Panc1 (cell line): ENCODE measurements at places on chromosomes 13 and 19.

GRCh38 chr19:29760752-29761502 is 45.9 kb upstream of the C19orf12 start:
- DNase-seq, result no peak

DNA sequence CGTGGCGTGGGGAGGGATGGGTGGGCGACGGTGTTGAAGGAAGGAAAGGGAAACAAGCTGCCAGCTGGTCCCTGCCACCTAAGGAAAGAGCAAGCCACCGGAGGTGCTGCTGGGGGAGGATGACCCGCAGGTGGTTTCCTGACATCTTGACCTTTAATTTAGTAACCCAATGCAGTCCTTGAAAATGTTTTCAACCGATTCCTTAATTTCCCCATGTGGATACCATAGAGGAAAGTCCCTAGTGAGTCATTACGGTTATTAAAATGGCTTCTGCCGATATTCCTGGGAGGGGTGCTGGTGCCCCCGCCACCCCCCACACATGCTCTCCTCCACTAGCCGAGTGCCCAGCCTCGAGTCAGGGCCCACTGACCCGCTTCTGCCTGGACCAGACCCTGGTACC is 6.3 kb upstream of the ANKRD10 start:
- DNase-seq, result no peak

- DNase-seq, result no peak
Measured at GRCh38 chr19:14440049-14440448, 6.9 kb downstream of the PKN1 start.

- DNase-seq, result no peak
Measured at GRCh38 chr13:35984287-35984686, 146.9 kb downstream of the DCLK1 start.

- no peak for DNase-seq
Measured at GRCh38 chr13:26497968-26498511, 59.4 kb upstream of the WASF3 start.

DNA sequence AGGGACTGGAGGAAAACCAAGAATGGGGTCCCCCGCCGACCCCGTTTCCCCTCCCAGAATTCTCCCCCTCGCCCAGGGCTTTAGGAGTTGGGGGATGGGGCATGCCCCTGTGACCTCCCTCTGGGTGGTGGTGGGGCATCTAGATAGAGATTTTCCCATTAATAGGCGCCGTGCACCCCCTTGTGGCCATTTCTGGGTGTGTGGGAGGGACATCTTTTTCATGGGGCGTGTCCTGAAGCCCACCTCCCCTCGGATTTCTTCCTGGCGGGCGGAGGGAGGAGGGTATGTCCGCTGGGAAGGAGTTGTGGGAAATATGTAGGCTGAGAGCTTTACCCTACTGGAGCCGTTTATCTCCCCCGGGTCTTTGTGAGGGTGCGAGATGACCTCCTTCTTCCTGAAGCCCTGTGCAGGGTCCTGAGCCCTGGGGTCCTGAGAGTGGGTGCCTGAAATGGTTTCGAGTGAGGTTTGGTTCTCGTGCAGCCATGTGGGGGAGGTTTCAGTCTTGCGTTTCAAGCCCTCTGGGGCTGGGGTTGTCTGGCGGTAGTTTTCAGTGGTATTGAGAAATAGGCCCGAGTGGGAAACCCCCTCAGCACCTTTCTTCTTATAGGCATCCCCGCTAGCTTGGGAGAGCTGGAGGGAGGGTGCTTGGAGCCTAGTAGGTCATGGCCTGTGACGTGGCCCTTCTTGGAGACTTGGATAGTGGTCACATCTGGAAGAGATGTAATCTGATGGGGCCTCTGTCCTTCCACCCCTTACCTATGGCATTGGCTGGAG is 1.0 kb downstream of the PRMT1 start:
- DNase-seq, result no peak

DNA sequence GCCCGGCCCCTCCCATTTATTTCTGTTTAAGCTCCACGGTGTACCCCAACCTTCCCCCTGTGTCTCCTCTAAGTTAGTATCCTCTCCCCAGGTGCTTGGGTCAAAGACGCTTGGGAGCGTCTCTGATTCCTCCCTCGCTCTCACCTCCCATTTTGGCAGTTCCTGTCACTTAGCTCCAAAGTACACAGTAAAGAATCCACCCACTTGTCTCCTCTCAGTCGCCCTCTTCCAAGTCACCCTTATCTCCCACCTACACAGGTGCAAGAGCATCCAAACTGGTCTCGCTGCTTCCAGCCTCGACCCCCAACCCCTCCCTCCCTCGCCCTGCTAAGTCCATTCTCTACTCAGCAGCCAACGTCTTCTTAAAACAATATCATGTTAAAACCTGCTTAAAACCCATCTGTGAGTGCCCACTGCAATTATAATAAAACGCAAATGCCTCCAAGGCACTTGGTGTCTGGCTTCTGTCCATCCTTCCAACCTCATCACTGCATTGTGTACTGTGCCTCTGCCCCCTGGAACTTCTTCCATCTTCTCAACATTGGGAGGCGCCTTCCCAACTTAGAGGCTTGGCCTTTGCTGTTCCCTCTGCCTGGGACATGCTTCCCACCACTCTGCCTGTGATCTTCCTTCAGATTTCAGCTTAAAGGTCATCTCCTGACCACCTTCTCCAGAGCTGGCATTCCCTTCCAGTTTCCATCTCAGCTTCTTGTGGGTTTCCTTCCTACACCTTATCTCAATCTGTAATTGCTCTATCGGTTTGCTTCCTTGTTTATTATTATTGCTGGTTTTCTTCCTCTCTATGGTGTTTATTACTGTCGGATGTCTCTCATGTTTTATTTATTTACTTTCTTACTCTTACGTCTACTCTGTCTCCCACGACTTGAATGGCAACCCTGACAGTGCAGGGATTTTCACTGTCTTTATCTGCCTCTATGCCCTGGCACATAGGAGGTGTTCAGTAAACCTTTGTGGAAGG is 9.5 kb upstream of the KLK14 start:
- DNase-seq, result no peak

- DNase-seq, result peak; percentile 48
Measured at GRCh38 chr19:50537769-50538230, 24.1 kb upstream of the ASPDH start.

DNA sequence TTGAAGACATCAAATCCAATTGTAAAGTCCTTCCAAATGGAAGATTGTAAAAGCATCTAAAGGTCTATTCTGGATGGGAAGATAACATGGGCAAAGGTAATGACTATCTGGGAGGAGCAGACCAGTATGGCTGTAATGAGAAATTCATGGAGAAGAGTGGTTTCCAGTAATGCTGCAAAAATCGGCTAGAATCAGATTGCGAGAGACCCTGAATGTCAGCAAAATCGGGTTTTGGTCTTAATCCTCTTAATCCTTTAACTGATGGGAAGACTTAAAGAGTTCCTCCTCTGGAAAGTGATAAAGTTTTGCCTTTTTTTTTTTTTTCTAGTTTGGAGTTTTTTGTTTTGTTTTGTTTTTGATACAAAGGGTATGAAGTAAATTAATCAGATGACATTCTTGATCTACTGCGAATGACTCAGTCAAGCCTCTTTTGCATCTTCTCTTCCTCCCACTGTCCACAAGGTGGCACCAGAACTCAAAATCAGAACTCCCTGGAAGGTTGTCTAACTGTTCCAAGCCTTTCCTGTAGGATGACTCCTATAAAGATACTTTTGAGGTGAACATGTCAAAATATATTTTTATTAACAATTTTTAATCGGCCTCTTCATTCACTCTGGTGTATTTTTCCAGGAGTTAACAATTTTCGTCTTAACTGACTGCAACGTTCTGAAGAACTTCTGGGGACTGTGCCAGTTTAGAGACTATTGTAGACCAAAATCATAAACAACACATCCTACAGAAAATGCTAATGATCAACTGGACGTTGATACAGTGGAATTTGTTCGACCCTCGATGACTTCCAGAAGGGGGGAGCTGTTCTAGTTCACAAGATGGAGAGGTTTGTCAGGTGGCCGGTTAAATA is 213.3 kb upstream of the MIR17HG start:
- DNase-seq, result peak; percentile 27

DNA sequence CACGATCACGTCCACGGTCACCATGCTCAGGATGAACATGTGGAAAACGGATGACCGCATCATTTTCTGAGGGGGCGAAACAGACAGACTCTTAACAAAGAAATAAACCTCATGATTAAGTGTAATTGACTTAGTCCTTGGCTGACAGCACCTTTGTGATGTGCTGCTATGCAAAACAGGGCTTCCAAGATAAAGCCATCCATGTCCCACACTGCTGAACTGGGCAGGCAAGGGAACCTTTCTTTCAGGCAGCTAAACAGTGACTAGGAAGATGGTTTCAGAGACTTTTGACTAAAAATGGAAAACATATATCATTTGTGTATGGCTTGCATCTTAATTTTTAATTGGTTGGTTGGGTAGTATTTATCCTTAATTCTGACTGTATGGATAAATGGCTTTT is 157.8 kb downstream of the NALCN start:
- no peak for DNase-seq

DNA sequence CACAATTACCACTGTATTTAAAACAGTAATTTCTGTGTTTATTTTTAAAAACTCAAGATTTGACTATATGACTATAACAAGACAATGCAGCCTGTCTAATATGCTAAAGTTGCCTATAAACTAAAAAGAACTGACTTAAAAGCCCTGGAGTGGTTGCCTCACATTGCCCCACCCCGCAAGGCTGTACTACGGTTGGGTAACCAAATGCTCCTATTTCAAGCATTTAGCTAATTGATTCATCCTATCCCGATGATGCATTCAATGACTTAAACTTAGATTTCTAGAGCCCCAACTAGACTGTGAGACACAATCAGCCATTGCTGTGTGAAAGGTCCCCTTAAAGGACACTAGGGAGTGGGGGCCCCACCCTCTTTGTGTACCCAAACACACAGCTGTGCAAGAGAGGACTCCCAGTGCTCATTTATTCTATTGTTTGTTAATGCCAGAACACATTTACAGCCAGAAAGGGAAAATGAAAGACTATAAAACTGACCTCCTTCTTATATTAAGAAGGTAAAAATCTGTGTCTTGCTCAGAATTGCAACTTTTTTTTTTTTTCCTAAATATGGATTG is 66.9 kb downstream of the MIPEP start:
- no peak for DNase-seq

- no peak for DNase-seq
Measured at GRCh38 chr19:30387311-30388115, 15.3 kb downstream of the ZNF536 start.

GRCh38 chr19:32828643-32829344 is 40.8 kb downstream of the SLC7A9 start:
- DNase-seq, result no peak

DNA sequence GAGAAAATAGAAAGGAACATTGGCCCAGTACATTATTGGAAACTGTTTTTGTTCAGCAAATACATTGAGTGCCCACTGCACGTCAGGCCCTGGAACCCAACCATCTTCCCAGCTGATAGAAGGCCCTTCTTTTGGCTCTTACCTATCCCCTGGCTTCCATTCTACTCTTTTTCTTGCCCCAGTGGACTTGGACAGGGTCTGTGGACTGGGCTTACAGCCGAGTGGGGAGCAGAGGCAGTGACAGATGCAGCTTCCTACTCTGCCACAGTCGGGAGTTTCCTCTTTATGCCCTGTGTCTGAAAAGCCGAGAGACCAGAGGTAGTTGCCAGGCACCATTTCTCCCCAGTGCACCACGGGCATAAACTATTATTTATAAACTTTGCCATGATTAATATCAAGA is 70.4 kb downstream of the ARHGAP35 start:
- DNase-seq, result no peak

DNA sequence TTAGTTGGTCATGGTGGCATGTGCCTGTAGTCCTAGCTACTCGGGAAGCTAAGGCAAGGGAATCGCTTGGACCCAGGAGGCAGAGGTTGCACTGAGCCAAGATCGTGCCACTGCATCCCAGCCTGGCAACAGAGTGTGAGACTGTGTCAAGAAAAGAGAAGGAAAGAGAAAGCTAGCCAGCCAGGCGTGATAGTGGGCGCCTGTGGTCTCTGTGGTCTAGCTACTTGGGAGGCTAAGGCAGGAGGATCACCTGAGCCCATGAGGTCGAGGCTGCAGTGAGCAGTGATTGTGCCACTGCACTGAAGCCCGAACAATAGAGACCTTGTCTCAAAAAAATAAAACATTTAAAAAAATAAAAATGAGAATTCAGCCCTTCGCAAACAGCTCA is 33.3 kb downstream of the TIMM13 start:
- DNase-seq, result no peak

DNA sequence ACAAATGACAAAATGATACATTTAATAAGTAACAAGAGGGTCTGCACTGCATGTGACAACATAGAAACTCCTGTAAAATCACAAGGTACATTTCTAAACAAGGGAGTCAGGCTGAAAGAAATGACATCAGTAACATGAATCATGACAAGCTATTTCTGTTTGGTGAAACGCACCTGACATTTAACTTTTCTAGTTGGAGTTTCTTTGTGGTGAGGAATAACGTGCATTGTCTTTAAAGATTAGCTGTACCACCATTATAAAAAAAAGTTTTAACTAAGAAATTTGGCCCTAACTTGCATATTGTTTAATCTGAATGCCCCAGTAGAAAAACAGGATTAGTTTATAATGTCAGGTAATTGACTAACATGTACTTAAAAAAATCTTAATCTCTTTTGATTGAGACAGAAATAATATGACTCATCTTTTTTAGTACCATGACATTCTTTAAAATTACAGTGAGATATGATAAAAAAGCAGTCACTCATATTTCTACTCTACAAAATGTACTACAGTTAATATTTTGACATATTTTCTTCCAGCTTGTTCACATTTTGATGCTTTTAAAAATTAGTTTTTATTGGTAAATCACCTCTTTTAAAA is 418.2 kb downstream of the KLF12 start:
- DNase-seq, result no peak

- DNase-seq, result no peak
Measured at GRCh38 chr13:103716718-103717117, 650.5 kb upstream of the SLC10A2 start.

DNA sequence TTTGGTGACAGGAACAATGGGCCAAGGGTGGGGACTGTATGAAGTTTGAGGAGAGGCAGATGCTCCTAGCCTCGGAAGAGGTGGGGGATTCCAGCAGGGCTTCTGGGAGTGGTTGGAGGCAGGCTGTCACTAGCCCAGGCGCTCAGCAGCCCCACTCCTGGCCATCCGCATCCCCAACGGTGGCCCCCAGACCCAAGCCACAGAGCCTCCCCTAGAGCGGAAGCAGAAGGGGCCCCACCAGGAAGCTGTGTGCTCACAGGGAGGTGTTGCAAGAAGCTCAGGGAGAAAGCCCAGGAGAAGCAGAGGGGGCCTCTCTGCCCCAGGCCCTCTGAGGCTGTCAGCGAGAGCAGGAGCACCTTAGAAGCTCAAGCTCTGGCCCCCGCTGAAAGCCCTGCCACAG is 8.3 kb downstream of the PRAM1 start:
- no peak for DNase-seq
